ENCODE measurements at places on chromosomes 7 and 10.

GRCh38 chr7:75758491-75758890 is 13.5 kb downstream of the CCL26 start:
- peak; percentile 9 for DNase-seq

GRCh38 chr7:40316176-40316575 is 181.4 kb downstream of the SUGCT start:
- peak; percentile 44 for DNase-seq

- peak; percentile 49 for DNase-seq
These were observed 1211.2 kb upstream of the SORCS1 start for GRCh38 chr10:108375691-108376090.

GRCh38 chr7:29331163-29331562 is 136.6 kb downstream of the CHN2 start:
- no peak for DNase-seq

- no peak for DNase-seq
These were observed 82.3 kb upstream of the ARID5B start for GRCh38 chr10:61819208-61819607.

GRCh38 chr10:31804352-31804810 is 124.2 kb downstream of the ARHGAP12 start:
- DNase-seq: peak; percentile 70

GRCh38 chr7:28811701-28812430 is 146.3 kb downstream of the TRIL start:
- no peak for DNase-seq

DNA sequence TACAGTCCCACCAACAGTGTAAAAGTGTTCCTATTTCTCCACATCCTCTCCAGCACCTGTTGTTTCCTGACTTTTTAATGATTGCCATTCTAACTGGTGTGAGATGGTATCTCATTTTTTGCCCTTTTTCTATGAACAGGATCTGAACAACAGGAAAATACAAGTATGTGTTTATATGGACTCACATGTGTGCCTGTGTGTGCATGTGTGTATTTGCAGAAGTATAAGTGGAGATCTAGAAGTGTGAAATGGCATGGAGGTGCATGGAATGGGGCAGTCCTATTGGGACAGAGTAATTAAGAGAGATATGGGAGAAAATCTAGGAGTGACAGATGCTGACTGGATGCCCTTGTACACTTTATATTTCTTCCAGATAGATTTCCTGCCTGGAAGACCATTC is 111.6 kb upstream of the PCGF5 start:
- DNase-seq: no peak

DNA sequence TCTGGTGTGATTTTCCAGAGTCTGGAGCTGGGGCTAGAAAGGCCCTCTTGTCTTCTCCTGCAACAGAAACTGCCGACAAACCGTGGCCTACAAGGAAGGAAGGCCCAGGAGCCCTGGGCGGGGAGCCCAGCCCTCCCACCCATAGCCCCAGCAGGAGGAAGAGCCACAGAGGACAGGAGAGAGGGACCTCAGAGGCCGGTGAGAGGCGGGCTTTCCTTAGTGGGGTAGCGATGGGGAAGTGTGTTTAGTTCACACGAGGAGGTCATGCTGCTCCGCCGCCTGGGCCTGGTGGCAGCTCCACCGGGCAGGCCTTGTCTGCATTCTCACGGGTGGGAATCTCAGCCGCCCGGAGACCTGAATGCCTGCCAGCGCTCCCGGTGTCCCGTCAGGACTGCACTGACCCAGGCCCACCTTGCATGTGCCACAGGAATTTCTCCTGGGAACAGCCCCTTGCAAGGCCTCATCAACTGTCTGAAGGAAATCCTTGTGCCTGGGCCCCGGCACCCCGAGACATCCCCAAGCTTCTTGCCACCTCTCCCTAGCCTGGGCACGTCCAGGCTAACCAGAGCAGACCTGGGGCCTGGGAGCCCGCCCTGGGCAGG is 50.9 kb downstream of the ZNF467 start:
- no peak for DNase-seq

DNA sequence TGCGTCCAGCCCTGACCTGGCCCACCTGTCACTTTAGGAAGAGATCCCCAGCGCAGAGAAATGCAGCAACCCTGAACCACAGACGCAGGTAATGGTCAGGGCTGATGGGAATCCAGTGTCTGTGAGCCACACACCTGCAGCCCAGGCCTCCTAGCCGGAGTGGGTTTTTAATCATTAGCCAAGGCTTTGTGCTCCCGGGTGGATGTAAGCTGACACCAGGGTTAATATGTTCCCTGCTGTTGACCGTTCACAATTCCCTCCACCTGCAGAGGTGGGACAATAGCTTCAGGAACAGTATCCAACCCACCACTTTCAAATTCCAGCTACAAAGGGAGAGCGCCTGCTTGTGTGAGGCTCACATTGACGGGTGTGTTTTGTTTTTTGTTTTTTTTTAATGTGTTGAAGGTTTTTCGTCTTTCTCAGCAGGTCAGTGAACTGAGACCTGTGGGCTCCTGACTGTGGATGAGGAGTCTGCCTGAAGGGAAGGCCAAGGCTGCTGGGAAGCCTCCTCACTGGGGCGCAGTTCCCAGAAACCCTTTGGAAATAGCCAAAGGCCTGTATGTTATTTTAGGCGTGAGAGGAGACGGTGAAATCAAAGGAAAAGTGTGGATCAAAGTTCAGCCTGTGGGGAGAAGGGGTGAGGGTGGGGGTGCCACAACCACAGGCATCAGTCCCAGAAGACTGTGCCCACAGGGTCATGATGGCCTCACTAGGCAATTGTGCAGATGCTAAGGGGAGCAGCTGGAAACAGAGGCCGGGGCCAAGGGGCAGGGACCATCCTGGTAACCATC is 111.1 kb downstream of the TNS3 start:
- no peak for DNase-seq

DNA sequence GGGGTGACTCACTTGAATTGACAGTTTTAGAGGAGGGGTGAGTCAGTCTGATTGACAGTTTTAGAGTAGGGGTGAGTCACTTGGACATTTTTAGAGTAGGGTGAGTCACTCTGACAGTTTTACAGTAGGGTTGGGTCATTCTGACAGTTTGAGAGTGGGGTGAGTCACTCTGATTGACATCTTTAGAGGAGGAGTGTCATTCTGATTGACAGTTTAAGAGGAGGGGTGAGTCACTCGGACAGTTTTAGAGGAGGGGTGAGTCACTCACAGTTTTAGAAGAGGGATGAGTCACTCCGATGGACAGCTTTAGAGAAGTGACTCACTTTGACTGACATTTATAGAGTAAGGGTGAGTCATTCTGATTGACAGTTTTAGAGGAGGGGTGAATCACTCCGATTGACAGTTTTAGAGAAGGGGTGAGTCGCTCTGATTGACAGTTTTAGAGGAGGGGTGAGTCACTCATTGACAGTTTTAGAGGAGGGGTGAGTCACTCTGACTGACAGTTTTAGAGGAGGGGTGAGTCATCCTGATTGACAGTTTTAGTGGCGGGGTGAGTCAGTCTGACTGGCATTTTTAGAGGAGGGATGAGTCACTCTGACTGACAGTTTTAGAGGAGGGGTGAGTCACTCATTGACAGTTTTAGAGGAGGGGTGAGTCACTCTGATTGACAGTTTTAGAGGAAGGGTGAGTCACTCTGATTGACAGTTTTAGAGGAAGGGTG is 595.9 kb downstream of the DNAJB6 start:
- peak; percentile 3 for DNase-seq

DNA sequence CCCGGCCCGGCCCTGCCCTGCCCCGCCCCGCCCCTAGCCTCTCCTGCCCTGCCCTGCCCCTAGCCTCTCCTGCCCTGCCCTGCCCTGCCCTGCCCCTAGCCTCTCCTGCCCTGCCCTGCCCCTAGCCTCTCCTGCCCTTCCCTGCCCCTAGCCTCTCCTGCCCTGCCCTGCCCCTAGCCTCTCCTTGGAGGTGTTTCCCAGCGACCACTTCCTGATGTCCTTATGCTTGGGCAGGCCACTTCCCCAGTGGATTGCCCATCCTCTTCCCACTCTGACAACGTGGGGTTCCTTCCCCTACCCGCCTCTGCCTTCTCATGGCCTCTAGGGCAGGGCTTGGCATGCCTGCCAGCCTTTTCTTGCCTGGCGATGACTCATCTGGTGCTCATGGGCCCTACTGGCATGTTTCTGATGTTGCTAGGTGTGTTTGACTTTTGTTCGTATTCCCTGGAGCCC is 21.2 kb downstream of the PRXL2A start:
- no peak for DNase-seq

GRCh38 chr7:1192171-1192676 is 32.2 kb upstream of the ZFAND2A start:
- peak; percentile 81 for DNase-seq

DNA sequence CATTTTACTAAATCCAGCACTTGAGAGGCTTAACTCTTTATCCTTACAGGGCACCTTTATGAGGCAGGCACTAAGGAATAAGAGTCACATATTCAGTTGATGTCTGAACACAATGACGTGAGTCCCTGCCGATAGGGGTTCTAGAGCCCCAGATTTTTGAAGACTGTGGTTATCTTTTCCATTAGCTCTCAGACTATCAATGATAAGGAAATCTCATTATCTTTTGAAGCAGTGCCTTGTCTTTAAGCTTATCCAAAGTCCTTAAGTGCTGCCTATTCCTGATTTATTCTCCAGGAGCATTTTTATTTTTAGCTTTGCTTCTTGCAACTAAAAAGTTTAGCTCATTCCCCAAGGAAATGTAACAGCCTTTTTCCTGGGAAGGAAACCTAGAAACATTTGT is 444.1 kb upstream of the LRRN3 start:
- DNase-seq: no peak

DNA sequence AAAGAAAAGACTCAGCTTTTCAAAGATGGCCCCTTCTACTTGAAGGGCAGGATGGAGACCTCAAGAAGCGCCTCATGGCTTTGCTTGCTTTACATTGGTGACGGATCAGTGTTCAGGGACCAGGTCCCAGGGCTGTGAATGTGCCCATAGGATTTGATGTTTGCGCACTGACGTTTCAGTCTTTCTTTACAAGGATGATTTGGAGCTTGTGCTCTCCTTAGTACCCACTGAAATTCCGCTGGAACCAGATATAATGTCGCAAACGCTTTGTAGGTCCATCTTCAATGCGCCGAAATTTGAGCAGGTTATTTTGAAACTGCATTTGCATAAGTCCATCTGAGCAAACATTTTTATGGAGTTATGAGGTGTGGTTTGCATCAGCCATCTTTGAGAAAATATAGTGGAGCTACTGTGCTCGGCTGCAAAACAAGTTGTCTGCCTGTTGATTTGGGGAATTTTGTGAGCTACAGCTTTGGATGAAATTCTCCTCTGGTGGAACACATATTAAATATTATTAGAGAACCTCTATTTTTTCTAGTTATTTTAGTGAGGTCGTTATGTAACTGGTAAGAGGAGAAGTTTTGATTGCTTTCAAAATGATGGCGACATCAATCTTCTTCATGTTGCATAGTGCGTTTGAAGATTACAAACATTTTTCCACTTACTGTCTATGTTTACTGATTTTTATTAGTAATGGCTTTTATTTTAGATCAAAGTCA is 2.4 kb downstream of the RBM20 start:
- no peak for DNase-seq

DNA sequence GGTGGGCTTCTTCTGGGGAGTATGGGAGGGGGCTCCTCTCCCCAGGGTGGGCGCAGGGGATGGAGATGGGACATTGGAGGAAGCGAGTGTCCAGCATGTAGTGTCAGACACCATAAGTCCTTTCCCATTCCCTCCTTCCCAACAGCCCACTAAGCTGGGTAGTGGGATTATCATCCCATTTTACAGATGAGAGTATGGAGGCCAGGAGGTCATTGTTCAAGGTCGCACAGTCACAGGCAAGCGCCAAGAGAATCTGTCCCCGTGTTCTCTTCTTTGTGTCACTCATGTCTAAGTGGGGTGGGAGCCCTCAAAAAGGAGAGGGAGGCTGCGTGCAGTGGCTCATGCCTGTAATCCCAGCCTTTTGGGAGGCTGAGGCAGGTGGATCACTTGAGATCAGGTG is 64.8 kb downstream of the CLIP2 start:
- DNase-seq: no peak

GRCh38 chr7:28473571-28474281 is 61.4 kb downstream of the CREB5 start:
- DNase-seq: no peak

DNA sequence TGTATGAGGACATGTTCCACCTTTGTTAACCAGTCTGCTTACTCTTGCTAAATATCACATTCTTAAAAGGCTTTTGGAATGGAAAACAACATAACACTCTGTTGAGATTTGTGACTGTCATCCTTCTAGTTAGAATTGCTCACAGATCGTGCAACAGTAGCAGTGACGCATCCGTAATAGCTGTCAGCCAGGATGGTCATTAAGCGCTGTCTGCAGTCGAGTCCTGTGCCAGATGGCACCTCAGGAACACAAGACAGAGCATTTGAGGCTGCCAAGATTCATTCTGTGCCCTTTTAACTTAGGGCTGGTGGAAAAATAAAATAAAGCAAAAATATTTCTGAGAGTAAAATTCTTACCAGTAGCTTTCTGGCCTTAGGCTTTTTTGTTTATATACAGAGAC is 348.6 kb downstream of the ANKRD7 start:
- no peak for DNase-seq

GRCh38 chr10:30812018-30812851 is 182.7 kb upstream of the LYZL2 start:
- DNase-seq: peak; percentile 89

DNA sequence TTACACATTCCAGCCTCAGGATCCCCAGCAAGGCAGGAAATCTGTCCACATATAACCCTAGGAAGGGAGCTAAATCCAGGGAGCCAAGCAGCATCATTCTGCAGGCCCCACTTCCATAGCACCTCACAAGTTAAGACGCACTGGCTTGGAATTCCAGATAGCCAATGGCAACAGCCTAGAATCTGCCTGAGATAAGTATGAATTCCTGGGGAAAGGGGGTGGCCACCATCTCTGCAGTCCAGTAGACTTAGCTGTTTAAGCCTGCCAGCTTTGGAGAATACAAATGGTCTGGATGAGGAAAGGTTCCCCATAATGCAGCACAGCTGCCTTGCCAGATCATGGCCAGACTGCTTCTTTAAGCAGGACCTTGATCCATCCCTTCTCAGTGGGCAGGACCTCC is 179.4 kb upstream of the PRSS1 start:
- DNase-seq: peak; percentile 49

DNA sequence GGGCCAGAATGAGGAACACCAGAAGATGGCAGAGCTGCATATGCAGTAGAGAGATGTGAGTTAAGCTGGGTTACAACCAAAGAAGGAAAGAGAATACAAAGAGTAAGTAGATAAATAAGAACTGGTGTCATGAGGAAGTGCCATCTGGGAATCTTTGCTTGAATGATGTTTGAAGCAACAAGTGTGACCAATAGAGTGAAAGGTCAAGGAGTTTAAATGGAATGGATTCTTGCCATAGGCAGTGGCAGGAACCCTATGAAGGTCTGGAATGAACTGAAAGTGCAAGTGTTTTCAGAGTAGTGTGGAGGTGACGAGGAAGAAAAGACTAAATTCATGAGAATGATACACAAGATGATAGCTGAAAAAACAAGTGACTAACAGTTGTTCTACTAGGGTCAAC is 21.6 kb downstream of the MEST start:
- DNase-seq: no peak

Data from EH (cell line).